Activated CD4-positive, alpha-beta T cell treated with anti-CD3 and anti-CD28 coated beads for 24 hours (primary cell): ENCODE measurements at places on chromosomes 1 and 21.

DNA sequence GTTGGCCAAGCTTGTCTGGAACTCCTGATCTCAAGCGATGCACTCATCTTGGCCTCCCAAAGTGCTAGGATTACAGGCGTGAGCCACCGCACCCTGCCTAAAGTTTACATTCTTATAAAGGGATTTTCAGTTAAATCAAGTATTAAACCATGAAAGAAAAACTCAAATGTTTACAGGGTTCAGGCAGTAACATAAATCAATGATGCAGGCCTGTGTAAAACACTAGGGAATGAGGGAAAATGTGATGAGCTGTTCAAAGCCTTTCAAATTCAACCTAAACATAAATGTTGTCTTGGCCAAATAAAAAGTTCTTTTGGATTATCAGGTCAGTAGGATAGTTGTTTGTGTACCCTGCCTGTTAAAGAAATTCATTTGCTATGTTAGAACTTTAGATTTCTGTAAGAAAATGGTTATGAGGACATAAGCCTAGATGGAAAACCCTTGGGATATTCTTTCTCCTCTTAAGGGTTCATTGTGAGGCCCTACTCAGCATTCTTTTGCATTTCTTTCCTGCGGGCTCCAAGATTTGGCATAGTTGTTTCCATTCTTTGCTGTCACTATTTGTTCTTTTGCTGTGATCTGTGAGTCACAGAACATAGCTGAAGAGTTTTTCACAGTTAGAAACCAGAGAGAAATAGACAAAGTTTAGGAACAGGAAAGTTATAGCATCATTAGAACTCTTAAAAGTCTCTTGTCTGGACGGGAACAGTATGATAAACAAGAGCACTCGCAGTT is 8.9 kb upstream of the ZRANB2 start:
- no peak for DNase-seq

GRCh38 chr1:245388687-245389086 is 233.9 kb downstream of the KIF26B start:
- no peak for DNase-seq

GRCh38 chr1:63663301-63663700 is 70.1 kb downstream of the PGM1 start:
- no peak for DNase-seq

DNA sequence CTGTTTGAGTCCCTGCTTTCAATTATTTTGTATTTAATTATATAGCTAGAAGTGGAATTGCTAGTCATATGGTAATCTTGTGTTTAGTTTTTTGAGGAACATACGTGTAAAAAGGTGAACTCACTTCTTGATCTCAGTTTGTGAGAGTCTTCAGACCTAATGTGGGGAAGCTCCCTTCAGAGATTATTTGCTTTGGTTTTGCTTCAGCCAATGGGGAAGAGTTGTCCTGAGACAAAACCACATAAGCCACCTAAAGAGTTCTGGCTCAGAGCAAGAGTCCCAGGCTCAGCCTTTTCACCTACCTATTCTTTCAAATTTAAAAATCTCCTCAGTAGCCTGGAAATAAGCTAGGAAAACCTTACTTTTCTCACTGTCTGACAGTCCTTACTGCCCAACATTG is 138.4 kb downstream of the UCK2 start:
- no peak for DNase-seq

- no peak for DNase-seq
These were observed 55.9 kb upstream of the GRHL3 start for GRCh38 chr1:24263211-24263610.

GRCh38 chr21:16020878-16021277 is 291.1 kb downstream of the USP25 start:
- no peak for DNase-seq

GRCh38 chr1:200901796-200902444 is 7.2 kb downstream of the INAVA start:
- no peak for DNase-seq

DNA sequence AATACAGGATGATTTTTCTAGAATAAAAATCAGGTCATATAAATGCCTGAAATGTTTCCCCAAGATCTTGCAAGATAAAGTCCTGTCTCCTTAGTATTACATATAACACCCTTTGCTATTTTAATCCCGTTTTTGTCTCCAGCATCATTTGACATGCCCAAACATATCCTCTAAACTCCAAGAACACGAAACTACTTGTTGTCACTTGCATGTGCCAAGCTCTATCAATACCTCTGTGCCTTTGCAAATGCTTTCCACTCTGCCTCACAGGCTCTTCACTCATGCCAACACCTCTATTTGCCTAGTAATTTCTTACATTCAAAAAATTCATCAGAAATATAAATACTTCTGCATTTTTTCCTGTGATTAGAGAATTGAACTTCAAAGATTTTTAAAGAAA is 37.9 kb downstream of the LRRIQ3 start:
- no peak for DNase-seq

- DNase-seq, result peak; percentile 18
These were observed 158.7 kb upstream of the IRF2BP2 start for GRCh38 chr1:234768569-234769283.

- no peak for DNase-seq
These were observed 127.9 kb downstream of the PTPRU start for GRCh38 chr1:29364101-29364678.

GRCh38 chr1:203126151-203126865 is 1.2 kb upstream of the ADORA1 start:
- DNase-seq, result no peak

- no peak for DNase-seq
These were observed 153.5 kb downstream of the RERE start for GRCh38 chr1:8663915-8664329.

- DNase-seq, result no peak
These were observed 2.2 kb upstream of the C1orf162 start for GRCh38 chr1:111471538-111471937.

GRCh38 chr1:21536218-21536617 is 27.0 kb downstream of the ALPL start:
- no peak for DNase-seq

GRCh38 chr1:74591949-74592348 is 79.5 kb upstream of the LRRC53 start:
- DNase-seq, result no peak

GRCh38 chr1:230299191-230300006 is 126.7 kb downstream of the PGBD5 start:
- no peak for DNase-seq

DNA sequence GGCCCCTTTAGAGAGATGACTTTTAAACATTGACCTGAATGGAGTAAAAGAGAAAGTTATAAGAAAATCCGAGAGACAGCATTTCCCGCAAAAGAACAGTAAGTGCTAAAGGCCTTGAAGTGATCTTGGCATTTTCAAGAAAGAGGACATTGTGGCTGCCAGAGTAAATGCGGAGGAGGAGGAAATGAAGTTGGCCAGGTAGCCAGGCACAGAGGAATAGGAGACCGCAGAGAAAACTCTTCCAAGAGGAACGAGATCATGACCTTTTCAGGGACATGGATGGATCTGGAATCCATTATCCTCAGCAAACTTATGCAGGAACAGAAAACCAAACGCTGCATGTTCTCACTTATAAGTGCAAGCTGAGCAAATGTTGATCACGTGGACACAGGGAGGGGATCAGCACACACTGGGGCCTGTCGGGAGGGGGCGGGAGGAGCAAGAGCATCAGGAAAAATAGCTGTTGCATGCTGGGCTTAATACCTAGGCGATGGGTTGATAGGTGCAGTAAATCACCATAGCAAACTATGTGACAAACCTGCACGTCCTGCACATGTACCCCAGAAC is 49.7 kb downstream of the EEIG2 start:
- DNase-seq, result no peak
